ENCODE measurements at places on chromosomes 5 and 9.

DNA sequence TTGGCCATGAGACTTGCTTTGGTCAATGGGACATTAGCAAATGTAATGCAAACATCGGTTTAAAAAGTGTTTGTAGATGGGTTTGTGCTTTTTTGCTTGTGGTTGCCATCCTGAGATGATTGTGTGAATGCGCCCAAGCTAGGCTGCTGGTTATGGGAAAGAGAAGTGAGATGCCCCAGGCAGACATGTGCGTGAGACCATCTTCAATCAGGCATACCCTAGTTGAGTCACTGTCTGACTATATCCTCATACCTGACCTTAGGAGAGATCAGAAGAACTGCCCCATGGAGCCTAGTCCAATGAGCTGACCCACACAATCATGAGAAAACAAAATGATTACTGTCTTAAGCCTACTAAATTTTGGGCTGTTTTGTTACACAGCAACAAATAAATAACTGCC lies 36.8 kb upstream of the ZNF608 start:
- no peak for DNase-seq

DNA sequence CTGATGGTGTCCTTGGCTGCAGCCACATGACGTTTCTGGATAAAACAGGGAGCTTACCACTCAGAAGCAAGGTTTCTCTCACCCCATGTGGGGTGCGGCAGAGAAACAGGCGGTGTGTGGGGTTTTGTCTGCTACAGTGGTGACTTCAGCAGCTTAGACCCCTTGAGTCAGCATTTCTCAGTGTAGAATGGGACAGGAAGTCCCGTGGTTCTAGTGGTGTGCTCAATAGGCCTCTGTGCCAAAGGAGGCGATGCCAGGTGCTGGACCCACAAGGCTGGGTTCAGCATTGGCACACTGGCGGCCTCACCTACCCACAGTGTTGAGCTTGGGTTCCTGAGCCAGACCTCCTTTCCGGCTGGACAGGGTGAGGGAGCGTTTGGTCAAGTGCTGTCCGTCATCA lies 125.2 kb upstream of the SMIM23 start:
- no peak for DNase-seq

- DNase-seq, result no peak
Measured at GRCh38 chr5:10860645-10861422, 99.8 kb upstream of the DAP start.

DNA sequence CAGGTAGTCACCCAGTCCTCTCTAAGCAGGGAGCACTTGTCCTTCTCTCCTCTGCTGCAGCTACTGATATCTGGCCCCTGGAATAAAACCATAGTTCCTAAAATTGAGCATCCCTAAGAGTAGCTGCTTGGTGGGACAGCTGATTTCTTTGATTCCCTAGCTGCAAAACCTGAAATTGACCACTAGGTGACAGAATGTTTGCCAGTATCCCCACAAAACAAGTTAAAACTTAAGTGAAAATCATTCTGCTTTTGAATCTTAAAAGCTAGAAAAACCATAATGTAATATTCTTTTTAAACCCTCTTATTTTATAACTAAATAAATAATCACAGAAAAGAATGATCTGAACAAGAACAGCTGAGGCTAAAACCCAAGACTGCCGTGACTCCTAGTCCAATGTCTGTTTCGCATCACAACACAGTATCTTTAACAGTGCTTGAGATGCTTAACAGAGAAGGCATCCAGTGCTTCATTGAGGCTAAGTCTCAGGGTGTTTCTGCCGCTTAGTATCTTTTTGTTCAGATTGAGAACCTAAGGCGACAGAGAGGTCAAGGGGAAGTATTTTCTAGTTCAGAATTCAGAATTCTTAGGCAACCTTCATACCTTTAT lies 24.4 kb upstream of the TAL2 start:
- no peak for DNase-seq

DNA sequence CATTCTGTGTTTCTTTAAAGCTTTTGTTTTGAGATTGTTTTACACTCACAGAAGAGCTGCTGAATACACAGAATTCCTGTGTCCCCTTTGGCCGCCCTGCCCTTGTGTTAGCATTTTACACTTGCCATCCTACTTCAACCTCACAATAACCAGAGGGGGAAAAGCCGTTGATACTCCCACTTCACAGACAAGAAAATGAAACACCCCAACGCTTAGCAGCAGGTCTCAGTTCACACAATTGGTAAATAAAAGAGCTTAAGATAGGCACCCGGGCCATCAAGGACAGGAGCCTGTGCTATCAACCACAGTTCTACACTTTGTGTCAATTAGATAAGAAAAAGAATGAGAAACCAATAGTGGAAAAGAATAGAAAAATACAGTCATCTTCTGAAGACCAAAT lies 178.0 kb downstream of the SYK start:
- no peak for DNase-seq

- no peak for DNase-seq
Measured at GRCh38 chr5:111772456-111773122, 15.6 kb upstream of the NREP start.

- no peak for DNase-seq
Measured at GRCh38 chr5:72552041-72552557, 44.9 kb upstream of the ZNF366 start.

All from amygdala (tissue), 56 donors.